Right ventricle myocardium inferior (tissue), 1 donor: ENCODE measurements at places on chromosomes 2 and 18. TPM values are rescaled to one million over a fixed set of nuclear protein-coding genes. Genes with fewer than 3 reads are reported as not detected.

- DNase-seq = no peak
Measured at GRCh38 chr18:22822024-22822423, 111.1 kb upstream of the RBBP8 start.

GRCh38 chr18:67363694-67364093 is 152.8 kb downstream of the DSEL start:
- DNase-seq = no peak

- DNase-seq = no peak
Measured at GRCh38 chr2:99836690-99837605, 305.4 kb downstream of the AFF3 start.

DNA sequence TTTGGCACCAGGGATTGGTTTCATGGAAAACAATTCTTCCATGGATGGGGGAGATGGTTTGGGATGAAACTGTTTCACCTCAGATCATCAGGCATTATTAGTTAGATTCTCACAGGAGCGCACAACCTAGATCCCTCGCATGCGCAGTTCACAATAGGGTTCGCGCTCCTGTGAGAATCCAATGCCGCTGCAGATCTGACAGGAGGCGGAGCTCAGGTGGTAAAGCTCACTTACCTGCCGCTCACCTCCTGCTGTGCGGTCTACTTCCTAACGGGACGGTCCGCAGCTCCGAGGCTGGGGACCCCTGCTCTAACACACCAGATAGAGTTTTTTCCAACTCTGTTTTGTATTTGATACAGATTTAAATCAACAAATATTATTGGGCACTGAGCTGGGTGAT is 286.5 kb downstream of the MTX2 start:
- DNase-seq = no peak

DNA sequence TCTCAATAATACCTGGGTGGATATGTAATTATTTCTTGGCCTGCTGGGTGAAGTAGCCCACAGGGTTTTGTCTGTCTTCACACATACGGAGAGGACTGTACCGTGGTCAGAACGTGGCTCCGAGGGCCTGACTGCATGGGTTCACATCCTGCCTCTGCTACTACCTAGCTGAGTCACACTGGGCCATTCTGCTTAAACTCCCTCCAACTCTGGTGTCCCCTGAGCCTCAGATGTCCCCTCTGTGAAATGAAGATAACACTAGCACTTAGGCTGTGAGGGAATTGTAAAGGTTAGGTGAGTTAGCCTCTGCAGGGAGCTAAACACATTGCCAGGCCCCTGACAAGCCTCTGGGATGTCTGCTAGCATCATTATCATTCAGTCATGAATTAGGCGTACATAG is 120.1 kb upstream of the NABP1 start:
- DNase-seq = no peak

DNA sequence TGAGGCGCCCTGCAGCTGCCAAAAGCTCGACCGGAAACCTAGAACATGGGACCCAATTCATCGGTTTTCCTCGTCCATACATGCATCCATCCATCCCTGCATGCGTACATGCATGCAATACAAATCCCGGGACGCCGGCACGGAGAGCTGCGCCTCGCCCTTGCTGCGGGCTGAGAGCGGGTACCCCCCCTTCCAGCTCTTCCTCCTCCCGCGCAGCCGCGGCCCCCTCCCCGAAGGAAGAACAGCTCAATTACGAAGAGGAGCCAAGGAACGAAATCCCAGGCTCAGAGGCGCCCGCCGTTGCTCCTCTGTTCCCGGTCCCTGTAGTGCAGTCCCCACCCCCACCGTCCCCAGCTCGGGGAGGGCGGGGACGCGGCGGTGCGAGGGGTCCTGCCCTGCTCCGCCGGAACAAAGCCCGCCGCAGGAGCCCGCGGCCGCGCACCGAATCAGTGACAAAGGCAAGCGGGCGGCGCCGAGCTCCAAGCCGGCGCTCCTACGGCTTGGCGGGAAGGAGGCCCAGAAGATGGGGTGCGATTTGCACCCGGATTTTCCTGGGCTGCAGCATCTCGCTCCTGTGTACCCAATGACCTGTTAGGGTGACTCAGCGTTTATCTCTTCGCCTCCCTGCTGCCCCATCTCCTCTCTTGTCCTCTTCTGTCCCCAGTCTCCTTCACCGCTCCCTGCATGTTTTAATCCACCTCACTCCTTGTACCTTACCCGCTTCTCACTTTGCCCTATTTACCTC is 8.9 kb upstream of the POU3F3 start:
- no peak for DNase-seq

GRCh38 chr2:86035883-86036668 is 69.6 kb downstream of the POLR1A start:
- DNase-seq = peak; percentile 92

DNA sequence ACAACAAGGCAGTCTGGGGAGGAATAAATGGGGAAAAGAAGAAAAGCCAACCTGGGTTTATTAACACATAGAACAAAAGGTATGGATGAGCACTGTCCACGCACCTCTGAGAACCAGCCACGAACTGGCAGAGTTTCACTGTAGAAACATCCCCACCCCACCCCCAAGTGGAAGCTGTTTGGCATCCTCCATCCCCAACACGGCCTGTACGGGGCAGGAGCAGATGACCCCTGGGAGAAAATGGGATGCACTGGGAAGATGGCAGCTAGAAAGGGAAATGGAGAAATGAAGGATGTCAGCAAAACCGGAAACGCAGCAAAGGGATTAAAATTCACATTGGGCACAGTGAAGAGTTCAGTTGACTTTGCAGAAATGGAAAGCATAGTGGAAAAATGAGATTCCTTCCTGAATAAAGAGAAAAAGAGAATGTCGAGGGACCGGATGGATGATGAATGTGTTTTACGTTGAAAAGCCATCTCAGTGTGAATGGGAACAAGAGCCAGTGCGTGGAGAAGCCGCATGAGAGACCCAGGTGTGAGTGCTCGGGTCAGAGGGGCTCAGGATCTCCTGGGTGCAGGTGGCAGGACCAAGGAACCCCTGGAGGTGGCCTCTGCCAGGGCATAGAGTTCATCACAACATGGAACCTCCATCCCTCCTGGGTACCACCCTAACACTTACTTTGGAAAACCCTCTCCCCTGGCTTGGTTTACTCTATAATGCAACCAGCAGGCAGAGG is 247.0 kb downstream of the ALPK2 start:
- DNase-seq = no peak

DNA sequence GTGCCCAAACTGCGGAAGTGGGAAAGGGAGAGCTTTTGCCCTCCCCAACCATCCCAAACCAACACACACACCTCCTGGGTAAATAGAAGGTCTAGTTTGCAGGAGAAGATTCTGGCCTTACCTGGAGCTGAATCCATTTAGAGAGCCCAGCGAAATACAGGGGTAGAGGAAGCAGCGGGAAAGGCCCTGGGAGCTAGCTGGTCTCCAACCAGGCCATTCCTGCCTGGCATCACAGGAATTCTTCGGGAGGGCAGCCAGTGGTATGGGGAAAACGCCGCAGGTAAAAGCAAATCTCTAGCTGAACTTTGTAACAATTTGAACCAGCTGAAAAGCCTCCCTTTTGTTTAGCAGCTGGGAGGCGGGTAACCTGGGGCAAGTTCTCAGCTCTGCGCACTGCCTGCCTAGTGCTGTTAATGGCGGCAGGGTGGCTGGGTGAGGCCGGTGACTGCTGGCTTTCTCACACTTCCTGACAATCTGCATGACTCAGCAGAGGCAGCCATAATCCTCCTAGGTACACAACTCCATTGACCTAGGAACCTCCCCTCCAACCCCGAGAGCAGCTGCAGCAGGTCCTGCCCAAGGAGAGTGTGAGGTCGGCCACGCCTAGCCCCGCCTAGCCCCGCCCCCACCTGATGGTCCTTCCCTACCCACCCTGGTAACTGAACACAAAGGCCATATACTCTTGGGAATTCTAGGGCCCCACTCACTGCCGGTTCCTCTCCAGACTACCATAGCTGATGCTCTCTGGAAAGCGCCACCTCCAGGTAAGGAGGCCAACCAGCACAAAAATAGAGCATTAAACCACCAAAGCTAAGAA is 483.8 kb upstream of the REG3G start:
- no peak for DNase-seq

DNA sequence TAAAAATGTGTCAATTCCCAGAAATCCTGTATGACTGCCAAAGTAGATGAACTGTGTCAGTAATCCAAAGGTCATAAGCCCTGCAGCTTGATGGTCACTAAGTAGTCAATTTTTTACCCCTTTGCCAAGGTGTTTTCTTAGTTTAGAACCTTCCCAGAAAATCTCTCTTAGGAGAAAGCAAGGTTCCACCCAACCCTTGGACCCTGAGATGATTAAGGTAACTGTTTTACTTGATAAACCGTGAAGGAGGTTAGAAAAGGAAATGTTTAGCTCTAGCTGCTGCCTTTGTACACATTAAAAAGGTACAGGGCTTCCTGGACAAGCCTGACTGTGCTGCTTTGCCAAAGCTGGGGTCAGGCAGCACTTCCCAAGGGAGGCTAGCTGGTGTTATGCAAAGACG is 24.4 kb upstream of the LRP2 start:
- no peak for DNase-seq

DNA sequence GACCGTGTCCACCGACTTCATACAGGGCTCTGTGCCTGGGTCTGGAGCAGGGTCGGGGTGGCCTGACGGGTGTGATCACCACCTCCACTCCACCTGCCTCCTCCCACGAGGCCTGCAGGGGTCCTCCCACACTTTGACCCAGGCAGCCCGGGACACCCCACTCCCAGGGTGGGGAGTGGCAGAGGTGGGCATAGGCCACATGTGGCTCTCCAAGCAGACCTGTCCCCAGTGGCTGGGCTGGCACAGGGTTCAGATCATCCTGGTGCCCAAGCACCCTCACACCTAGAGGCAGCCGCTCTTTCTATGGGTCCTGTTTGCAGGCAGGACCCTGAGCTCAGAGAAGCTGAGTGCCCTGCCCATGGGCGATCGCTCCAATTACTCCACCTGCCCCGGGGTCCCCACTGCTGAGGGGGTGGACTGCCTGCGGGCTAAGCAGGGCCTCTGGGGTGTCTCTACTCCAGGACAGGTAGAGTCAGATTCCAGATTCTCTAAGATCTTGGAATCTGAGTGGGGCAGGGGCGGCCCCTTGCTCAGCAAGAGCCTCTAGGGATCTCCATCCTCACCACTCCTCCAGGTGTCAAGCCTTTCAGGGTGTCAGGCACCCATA is 1.4 kb downstream of the NEURL3 start:
- no peak for DNase-seq

- DNase-seq = no peak
Measured at GRCh38 chr2:190860985-190861680, 19.5 kb upstream of the GLS start.

- no peak for DNase-seq
Measured at GRCh38 chr18:76941284-76941683, 118.9 kb downstream of the ZNF236 start.

GRCh38 chr2:30037016-30037415 is 109.8 kb upstream of the YPEL5 start:
- DNase-seq = no peak

GRCh38 chr2:231910771-231911170 is 15.4 kb downstream of the NPPC start:
- peak; percentile 66 for DNase-seq

GRCh38 chr2:43011158-43011491 is 215.3 kb downstream of the ZFP36L2 start:
- DNase-seq = no peak

DNA sequence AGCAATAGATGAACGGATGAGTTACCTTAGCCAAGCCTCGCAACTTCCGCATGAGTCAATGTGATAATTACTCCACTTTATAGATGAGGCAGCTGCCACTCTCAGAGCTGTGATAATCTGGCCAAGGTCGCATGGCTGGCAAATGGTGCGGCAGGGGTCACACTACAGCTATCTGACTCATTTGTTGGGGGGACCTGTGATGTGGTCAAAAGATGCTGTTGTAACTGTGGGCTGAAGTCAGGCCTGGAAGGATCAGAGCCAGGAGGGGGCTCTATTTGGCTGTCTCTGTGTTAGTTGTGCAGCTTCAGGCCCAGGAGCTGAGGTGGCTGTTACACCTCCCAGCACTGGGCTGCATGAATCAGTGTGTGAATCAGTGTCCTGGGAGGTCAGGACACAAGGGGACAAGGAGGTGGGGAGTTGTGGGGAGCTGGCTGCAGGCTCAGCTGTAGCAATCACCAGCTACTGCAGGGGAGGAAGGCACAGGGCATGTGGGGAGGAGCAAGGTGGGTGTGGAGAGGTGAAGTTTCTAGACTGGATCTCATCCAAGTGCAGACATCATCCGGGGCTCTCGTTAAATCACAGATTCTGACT is 33.1 kb downstream of the NGEF start:
- no peak for DNase-seq

DNA sequence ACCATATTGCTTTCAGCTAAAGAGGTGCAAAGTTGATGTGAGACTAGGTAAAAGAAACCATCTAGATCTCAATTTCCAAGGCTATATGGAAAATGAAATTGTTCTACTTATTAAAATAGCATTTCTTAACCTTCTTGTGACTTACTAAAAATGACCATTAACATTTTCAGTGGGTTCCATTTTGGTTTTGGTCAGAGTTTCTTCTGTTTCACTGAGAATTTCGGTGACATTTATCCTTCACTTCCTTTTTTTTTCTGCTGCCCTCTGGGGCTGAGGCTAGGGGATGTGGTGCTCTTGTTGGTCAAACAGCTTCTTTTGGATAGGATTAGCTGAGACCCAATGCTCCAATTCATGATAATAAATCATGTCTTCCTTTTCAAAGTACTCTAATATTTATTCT is 44.3 kb upstream of the REL start:
- no peak for DNase-seq

- no peak for DNase-seq
Measured at GRCh38 chr2:96156011-96156820, 11.0 kb upstream of the DUSP2 start.

- DNase-seq = no peak
Measured at GRCh38 chr2:132463719-132464118, 47.1 kb downstream of the GPR39 start.

DNA sequence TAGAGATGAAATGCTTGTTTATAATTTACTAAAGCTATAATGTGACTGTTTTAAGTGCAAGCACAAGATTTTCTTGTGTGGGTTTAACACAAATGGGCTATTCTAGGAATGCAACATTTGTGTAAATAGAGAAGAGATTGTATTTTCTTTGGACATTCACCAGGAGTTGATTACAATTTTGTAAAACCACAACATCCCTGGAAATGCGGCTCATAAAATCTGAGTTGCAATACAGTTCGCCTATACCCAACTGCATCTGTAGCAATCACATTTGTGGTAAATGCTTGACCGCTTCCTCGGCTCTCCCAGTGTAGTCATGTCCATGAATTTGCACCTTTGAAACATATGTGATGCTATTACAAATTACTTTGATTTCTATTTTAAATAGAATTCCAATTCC is 348.7 kb upstream of the CDH20 start:
- DNase-seq = no peak

GRCh38 chr18:711310-711656 is 1.1 kb downstream of the ENOSF1 start:
- DNase-seq = no peak

Gene NEU2
- total RNA-seq = not detected

Gene HOXD12
- total RNA-seq = not detected

Gene RAD51AP2
- 0.11 TPM for total RNA-seq

Gene NT5DC4
- not detected for total RNA-seq

Gene NEB
- total RNA-seq = 0.87 TPM

Gene COBLL1
- 15.2 TPM for total RNA-seq

Gene KCNG3
- total RNA-seq = not detected

Gene TBR1
- not detected for total RNA-seq

Gene ELOA2
- not detected for total RNA-seq

Gene LYPD6
- total RNA-seq = 0.14 TPM

Gene AOX1
- 7.5 TPM for total RNA-seq

Gene WDFY1
- total RNA-seq = 13.4 TPM
